Cerebellum (tissue), 4 donors: ENCODE measurements at places on chromosomes 3 and 15. TPM values are rescaled to one million over a fixed set of nuclear protein-coding genes. Genes with fewer than 3 reads are reported as not detected.

GRCh38 chr15:66644000-66644787 lies 57.8 kb upstream of the SMAD6 start:
- no peak for DNase-seq

DNA sequence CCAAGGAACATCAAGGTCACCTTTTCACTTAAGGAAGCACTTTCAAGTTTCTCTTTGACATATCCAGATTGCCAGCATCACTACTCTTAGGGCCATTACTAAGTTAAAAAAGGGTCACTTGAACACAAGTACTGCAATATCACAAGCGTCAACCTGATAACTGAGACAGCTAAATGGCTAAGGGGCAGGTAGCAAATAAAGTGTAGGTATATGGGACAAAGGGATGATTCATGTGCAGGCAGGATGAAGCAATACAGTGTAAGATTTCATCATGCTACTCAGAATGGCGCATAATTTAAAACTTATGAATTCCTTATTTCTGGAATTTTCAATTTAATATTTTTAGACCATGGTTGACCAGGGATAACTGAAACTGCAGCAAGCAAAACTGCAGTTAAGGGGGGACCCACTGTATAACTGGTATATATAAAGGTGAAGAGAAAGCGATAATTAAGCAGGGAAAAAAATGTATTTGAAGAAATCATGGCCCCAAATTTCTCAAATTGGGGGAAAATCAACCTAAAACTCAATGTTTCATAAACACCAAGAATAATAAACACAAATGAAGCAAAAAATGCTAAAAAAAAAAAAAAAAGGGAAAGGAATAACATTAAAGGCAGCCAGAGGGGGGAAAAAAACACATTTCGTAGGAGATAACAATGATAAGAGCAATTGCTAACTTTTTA lies 13.1 kb downstream of the CCR1 start:
- no peak for DNase-seq

DNA sequence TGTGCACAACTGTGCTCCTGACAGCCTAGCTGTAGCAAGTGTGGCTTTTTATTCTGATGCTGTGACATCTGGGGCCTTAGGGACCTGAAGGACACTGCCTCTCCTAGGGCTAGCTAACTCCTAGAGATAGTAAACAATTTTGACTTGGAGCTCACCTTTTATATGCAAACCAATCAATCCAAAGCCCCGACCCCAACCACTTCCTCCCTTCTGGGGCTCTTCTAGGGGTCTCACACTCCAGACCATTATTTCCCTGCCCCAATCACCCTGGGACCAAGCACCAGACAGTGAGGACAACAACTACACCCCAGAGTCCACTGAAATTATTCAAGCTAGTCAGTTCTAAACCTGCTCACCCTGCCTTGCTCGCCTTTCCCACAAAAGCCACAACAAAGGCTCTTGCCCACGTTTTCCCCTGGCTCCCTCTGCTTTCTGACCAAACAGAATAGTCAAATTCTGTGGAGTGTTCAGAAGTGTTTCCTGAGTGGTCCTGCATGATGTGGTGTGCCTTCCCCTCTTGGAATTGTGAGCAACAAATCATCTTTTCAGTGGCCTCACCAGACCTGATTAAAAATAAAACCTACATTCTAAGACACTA lies 84.2 kb upstream of the WNT5A start:
- no peak for DNase-seq

The TERC gene
- 66.4 TPM for total RNA-seq

GRCh38 chr3:155502630-155503029 lies 209.1 kb upstream of the STRIT1 start:
- no peak for DNase-seq

The PCLAF gene
- total RNA-seq = 21.1 TPM

GRCh38 chr3:7543294-7543880 lies 682.5 kb downstream of the GRM7 start:
- DNase-seq = no peak

DNA sequence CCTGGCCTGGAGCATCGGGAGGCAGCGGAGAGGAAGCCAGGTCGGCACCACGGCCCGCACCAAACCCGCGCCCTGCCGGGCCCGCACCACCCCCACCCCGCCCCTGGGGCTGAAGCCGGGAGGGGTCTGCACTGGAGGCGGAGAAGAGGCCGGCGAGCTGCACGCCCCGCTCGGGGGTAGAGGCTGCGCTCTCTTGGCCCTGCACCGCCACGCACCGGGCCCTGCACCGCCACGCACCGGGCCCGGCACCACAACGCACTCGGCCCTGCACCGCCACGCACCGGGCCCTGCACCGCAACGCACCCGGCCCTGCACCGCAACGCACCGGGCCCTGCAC lies 41.4 kb downstream of the MUC20 start:
- no peak for DNase-seq
